CD4-positive, alpha-beta T cell treated with Interferon gamma for 1 hour (primary cell): ENCODE measurements at places on chromosomes 7 and 10.

- DNase-seq = no peak
These were observed 7.4 kb downstream of the AVL9 start for GRCh38 chr7:32502728-32503127.

- no peak for DNase-seq
These were observed 149.4 kb upstream of the FERD3L start for GRCh38 chr7:19294619-19295018.

- no peak for DNase-seq
These were observed 24.5 kb upstream of the KLF14 start for GRCh38 chr7:130758429-130759056.

DNA sequence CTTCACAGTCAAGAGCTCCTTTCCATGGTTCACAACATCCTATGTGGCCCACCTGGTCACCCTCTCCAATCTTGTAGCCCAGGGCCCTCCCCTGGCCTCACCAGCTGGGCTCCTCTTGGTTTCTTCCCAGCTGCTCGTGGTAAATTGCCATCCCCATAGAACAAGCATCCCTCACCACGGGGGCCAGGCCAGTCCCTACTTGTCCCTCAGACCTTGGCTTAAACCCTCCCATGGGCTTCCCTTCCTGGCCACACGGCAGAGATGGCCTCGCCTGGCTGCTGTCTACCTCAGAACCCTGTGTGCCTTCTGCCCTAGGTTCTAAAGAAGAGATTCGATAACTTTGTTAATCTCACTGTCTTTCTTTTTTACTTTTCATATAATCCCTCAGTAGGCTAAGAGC, 153.3 kb upstream of the TCERG1L start:
- DNase-seq = no peak

- DNase-seq = no peak
These were observed 40.0 kb downstream of the CNNM1 start for GRCh38 chr10:99369126-99369525.

- DNase-seq = no peak
These were observed 12.7 kb downstream of the ACADSB start for GRCh38 chr10:123021517-123021916.

DNA sequence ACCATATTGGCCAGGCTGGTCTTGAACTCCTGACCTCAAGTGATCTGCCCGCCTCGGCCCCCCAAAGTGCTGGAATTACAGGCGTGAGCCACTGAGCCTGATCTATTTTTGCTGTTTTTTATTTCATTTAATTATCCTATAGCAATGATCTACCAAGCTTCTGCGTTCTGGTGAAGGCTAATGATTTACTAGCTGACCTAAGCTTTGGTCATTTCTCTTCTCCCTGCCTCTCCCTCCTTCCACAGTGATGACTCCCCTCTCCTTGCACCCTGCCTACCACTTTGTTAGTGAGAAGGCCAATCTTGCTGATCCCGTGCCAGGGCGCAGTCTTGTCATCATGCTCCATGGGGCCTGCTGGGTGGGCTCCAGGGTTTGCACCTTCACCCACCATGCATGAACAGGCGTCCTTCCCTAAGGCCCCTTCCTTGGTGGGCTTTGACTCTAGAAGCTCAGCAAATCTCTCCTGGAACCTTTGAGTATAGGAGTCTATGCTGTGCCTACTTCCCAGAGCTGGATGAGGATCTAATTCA, 11.9 kb upstream of the ZCCHC24 start:
- DNase-seq = no peak

- no peak for DNase-seq
These were observed 66.6 kb upstream of the ANTXRL start for GRCh38 chr10:46220187-46220586.

GRCh38 chr10:43322769-43323168, 48.7 kb upstream of the FXYD4 start:
- peak; percentile 88 for DNase-seq

DNA sequence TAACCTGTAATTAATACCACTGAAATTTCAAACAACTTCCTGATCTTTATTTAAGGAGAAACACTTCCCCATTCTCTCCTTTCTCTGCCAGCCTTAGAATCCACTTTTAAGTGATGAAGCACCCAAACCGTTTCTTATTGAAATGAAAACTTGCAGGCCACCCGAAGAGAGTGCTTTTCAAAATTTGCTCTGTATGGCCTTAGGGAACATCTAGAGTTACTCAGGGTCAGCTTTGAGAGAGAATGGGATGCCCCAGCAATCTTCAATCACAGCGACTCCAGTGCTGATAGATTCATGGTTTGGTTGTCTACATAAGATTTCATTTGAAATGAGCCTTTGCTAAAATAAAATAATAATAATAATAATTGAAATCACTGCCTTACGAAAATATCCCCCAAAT, 323.1 kb downstream of the PCLO start:
- DNase-seq = no peak

GRCh38 chr7:74355091-74355490, 65.9 kb downstream of the CLIP2 start:
- DNase-seq = no peak
